ENCODE measurements at places on chromosomes 3 and 15.

- DNase-seq, result no peak
Measured at GRCh38 chr15:100711516-100712021, 109.2 kb downstream of the ASB7 start.

DNA sequence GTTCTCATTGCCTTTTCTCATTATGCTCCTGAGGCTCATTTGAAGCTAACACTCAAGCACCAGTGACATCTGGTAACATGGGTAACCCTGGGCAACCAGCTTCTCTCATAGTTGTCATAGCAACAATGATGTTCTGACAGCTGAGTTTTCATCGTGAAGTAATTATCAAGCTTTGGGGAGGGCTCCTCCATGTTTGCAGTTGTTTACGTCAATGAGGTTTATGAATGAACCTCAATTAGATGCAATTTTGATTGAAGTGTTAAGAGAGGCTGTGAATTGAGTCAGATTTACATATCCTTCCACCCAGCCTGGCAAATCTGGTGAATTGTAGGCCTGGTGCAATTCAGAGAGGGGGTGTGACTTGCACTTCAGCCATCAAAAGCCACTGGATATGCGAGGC is 119.3 kb upstream of the CHD2 start:
- DNase-seq, result peak; percentile 90

- no peak for DNase-seq
Measured at GRCh38 chr3:27696906-27697305, 25.2 kb downstream of the EOMES start.

DNA sequence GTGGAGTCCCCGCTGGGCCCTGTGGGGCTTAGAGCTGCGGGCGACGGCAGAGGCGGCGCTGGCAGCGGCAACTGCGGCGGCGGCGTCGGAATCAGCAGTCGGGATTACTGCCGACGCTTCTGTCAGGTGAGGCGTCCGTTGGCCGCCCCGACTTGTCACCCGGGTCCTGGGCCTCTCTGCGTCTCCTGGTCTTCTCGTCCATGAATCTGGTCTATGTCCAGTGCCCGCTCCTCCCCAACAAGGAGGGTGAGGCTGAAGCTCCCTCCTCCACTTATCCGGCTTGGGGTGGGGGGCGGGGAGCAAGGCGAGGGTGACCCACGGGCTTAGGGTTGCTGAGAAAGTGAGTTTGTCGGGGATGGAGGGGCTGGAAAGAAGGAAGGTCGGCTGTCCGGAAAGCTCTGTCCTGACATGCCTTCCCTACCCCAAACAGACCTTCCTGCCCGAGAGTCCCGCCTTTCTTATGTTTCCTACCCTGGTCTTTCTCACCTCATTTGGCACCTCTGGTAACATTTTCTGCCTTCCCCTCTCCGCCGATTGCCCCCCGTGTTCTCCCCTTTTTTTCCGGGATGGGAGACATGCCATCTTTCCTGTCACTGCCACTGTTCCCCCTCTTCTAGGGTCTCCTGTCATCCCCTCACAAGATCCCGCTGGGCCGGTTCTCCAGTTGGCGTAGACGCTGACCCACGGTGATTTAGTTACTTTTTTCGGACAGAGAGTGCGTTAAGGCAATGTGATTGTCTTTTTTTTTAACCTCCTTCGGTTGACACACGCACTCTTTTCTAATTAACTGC is 520 bp downstream of the ZNF654 start:
- no peak for DNase-seq

- no peak for DNase-seq
Measured at GRCh38 chr3:38120693-38121450, 16.1 kb downstream of the ACAA1 start.

GRCh38 chr15:81292523-81293001 is 31.4 kb downstream of the STARD5 start:
- DNase-seq, result no peak

GRCh38 chr3:56022619-56023018 is 445.6 kb downstream of the ERC2 start:
- DNase-seq, result no peak

Data from NCI-H1105 treated with DMSO at 0.1 percent for 48 hours (cell line).